ENCODE measurements at places on chromosomes 5 and 9.

DNA sequence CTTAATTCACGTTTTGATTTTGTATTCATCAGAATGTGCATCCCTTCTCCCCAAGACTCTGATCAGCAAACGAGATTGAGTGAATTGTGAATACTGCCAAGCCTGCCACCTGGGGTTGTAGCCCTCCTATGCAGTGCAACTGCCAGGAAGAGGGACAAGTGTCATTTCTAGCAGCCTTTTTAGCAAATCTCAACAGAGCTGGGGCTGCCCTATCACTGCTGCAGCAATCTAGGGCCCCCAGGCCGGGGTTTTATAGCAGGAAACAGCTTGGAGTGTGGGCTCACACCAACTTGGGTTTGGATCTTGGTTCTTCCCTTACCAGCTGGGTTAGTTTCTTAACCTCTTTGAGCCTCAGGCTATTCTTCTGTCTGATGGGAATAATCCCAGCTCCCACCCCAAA, 4.0 kb downstream of the CSF1R start:
- DNase-seq: no peak

DNA sequence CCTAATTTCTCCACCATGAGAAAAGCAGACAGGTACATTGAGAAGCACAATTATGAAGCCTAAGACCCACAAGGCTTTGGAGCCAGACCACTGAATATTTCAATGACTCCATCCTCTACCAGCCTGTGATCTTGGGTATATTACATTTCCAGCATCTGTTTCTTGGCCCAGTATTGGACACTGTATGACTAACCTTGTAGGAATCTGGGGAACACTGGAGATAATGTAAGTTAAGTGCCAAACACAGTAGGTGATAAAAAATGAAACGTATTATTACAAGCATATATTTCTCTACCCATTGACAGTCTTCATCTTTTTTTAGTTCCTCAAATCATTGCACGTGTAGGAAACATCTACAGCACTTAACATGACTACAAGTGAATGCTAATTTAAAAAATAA, 28.6 kb upstream of the FEM1C start:
- no peak for DNase-seq

DNA sequence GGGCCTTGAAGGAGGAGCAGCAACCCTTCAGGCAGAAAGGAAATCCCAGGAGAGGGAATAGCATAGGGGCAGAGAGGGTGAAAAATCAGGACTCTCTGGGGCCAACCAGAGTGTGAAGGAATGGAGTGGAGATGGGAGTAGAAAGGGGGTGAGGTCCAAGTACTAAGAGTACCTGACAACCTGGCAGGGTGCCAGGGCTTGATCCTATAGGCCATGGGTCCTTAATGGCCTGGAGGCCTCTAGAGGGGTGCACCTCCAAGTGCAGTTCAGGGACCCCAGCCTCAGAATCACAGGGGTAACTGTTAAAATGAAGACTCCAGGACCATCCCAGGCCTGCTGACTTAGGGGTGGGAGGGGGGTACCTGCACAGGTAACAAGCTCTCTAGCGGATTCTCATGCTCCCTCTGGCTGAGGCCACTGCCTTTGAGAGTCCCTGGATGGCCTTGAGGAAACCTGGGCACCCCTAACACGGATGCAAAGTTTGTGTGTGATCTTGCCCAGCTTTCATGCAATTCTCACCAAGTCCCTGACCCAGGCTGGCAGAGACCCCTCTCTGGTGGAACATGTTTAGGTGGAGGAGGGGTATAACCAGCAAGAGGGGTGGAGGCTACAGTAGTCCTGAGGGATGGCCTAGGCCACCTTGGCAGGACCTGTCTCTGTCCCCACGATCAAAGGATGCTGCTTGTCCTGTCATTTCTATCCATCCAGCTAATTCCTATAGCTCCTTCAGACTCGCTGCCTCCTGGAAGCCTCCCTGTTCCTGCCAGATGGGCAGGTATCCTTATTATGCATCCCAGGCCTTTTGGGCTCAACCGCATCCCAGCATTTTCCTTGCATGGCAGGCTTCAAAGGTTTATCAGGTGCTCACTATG, 17.6 kb upstream of the CSF1R start:
- DNase-seq: no peak

DNA sequence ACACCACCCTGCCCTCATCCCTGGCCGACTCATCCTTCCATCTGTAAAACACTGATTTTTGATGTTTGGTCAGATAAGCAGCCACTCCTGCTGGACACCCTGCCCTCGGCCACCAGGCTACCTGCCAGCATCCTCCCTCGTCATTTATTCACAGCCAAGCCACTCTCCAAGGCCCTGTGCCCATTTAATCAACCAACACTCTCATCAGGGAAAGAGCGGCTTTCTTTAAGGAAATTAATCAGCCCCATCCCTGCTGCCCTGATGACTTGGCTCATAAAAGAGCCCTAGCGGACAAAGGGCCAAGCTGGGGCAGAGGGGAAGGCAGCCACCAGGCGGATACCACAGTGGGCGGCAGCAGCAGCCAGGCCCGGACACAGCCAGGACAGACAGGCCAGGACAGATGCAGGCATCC, 52.4 kb downstream of the GOLM1 start:
- no peak for DNase-seq

GRCh38 chr5:67659288-67659687, 462.7 kb upstream of the CD180 start:
- no peak for DNase-seq

DNA sequence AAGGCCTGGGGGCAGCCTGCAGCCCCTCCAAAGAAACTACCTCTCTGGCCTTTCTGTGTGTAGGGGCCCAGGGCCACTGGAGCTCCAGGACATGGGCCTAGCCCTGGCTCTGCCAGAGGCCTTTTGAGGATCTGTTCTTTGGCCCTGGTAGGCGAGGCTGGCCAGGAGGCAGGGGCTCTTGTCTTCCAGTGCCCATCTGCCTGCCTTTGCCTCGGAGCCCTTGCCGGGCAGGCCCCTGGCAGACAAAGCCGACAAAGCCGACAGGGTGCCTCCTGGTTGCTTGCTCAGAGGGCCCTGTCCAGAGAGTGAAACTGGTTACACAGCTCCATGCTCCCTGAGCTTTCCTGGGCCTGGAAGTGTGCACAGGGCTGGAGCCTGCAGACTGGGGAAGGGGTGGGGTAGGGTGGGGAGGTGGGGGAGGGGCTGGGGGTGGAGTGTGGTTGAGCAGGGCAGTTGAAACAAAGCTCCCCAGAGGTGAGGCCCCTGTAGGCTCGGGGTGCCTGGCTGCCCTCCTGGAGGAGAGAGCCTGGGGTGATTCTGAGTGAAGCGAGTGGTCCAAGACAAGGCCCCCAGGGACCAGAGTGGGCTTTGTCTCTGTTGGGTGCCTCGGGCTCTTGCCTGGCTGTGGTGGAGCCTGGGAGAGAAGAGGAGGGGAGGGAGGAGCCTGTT, 29.3 kb downstream of the PTPA start:
- DNase-seq: no peak

GRCh38 chr9:4170231-4170630, 129.6 kb downstream of the GLIS3 start:
- no peak for DNase-seq

GRCh38 chr5:38319491-38319890, 61.1 kb downstream of the EGFLAM start:
- DNase-seq: no peak

DNA sequence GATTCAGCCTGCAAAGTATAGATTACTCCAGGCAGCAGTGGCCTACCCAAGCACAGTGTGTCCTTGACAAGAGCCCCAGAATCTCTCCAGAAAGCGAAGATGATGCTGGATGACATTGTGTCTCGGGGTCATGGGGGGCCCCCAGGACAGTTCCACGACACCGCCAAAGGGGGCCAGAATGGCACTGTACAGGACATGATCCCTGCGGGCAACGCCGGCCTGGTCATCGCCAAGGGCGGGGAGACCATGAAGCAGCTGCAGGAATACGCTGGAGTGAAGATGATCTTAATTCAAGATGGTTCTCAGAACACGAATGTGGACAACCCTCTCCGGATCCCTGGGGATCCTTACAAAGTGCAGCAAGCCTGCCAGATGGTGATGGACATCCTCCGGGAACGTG, 107.0 kb upstream of the MTAP start:
- no peak for DNase-seq
